ENCODE measurements at places on chromosomes 6 and 20. TPM values are rescaled to one million over a fixed set of nuclear protein-coding genes. Genes with fewer than 3 reads are reported as not detected.

DNA sequence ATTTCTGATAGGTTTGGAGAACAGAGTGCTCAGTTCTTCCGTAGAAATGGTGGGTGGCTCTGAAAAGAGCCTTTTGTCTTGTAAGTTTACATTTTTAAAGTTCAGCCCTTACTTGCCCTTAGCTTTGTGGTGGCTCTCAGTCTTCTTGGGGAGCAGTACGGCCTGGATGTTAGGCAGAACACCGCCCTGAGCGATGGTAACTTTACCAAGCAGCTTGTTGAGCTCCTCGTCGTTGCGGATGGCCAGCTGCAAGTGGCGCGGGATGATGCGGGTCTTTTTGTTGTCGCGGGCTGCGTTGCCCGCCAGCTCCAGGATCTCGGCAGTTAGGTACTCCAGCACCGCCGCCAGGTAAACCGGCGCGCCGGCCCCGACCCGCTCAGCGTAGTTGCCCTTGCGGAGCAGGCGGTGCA is 19.5 kb downstream of the OR2B2 start:
- peak; percentile 11 for DNase-seq

DNA sequence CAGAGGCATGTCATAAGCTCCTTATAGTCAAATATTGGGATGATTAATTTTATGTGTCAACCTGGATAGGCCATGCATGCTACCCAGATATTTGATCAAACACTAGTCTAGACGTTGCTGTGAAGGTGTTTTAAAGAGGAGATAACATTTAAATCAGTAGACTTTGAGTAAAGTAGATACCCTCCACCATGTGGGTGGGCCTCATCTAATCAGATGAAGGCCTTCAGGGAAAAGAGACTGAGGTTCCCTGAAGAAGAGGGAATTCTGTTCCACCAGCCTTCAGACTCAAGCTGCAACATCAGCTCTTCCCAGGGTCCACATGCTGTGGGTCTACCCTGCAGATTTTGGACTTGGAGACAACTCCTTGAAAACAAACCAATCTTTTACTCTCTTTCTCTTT is 11.4 kb upstream of the NEDD9 start:
- no peak for DNase-seq

The MATN4 gene
- polyA plus RNA-seq: 0.58 TPM

The TBXT gene
- not detected for polyA plus RNA-seq

GRCh38 chr20:35447082-35447789 is 8.2 kb upstream of the CEP250 start:
- DNase-seq: peak; percentile 73

DNA sequence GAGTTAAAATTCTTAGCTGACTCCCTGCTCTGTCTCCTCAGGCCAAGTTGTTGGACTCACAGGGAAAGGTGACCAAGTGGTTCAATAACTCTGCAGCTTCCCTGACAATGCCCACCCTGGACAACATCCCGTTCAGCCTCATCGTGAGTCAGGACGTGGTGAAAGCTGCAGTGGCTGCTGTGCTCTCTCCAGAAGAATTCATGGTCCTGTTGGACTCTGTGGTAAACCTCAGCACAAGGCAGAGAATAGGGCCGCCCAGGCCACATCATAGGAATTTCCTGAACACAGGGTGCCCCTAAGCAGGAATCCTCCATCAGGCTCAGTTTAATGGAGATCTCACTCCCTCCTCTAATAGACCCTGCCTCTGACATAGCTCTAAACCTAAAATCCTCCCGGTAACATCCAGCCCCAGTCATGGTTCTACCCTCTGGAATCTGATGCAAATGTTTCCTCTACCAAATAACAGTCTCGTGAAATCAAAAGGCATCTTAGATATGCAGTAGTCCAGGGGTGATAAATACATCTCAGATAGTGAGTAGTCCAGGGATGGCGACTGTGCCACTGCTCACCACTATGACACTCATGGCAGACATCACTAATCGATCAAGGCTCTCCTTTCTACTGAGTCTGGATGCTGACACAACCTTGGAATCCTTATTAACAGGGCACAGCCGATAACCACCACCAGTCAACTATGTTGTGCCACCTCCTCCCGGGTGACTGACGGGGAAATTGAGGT is 18.3 kb downstream of the BPIFB1 start:
- no peak for DNase-seq

DNA sequence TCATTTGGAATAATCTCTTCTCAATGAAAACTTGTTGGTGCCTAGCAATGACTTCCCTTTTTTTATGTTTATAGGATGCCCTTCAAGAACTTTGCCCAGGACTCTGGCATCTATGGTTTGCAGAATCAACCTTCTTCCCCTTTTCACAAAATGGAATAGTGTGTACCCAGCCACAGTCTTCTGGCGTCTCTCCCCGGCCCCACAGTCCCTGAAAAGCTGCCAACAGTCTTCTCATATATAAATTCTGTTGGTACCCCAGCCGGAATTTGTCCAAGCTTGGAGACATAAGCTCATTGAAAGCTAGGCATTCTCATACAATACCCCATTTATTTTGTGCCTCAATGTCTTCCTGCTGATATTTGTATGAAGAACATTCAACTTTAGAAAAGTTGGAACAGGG is 26.4 kb upstream of the MCM3 start:
- no peak for DNase-seq

DNA sequence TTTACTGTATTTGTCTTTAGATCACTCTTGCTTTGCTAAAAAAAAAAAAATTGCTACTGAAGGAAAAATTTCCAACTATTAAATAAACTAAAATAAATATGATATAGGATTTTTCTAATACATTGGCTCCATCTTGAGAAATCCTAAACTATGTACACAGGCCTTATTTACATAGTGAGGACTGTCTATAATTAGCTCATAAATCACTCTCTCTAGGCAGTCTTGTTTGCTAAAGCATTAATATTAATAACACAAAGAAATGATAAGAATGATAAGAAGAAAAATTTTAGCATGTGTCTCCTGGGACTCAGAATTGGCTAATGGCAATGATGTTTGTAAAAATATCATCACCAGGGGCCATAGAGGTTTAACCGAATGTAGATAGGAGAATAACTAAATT is 13.3 kb upstream of the CRYBG1 start:
- no peak for DNase-seq

DNA sequence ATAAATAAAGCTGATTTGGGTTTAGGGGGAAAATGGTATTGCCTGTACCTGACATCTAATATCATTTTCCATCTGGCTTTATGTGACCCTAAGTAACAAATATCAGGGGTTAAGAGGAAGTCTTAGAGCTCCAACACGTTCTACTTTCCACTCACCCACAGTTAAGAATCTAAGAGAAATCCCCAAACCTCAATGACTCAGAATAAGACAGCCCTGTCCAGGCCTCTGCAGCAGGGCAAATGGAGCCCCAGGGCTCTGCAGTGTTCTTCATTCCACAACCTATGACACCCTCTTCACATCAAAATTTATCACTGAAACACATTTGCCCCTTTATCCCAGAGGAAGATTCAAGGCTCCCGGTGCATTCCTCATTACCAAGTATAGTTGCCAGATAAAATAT is 20.3 kb upstream of the TENT5A start:
- DNase-seq: no peak

- DNase-seq: no peak
These were observed 161.4 kb downstream of the ID4 start for GRCh38 chr6:19998541-19998940.

The PRDM1 gene
- 3.5 TPM for polyA plus RNA-seq

DNA sequence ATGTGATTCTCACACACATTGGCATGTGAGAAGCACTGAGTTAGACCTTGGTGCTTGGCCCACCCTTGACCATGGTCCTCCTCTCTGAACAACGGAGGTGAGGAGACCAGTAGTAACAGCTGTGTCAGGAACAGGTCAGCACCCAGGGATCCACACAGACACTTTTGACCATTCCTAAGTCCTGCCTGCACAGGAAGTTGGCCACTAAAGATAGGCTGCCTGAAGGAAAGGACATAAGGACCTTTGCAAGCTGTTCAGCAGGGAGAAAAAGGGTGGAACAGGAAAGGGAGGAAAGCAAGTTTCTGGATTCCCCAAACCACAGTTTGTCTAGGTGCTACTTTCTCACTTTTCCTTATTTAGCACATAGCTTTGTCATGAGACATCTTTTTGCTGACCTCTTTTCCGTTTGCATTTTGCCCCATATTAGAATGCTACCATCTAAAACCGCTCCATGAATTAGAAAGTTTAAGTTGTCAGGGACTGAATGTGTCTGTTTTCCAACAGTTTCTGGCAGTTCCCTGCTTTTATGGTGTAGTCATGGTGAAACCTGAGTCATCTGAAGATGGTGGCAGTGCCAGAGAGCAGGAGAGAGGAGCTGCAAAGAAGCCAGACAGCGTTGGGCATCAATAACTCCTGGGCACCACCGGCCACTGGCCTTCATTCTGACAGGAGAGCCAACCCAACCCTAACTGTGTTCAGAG is 1.1 kb upstream of the CD109 start:
- DNase-seq: no peak

Data from right renal pelvis (tissue), 4 donors.